ENCODE measurements at places on chromosomes 7 and 10.

DNA sequence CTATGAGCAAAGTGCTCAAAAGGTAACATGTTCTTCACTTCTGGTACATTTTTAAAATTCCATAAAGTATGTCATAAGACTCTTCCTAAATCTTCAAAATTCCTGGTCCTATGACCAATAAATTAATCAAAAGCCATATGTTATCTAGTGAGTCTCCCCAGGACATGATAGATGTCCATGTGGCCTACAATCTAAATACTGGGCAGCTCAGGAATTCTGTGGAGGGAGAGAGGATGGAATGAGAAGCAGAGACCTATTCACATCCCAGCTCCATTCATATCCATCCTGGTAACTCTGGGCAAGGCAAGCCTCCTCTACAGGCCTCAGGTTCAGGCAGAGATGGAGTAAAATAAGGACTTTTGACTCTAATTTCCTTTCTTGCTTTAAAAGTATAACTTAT, 224.8 kb downstream of the MTERF1 start:
- no peak for DNase-seq

DNA sequence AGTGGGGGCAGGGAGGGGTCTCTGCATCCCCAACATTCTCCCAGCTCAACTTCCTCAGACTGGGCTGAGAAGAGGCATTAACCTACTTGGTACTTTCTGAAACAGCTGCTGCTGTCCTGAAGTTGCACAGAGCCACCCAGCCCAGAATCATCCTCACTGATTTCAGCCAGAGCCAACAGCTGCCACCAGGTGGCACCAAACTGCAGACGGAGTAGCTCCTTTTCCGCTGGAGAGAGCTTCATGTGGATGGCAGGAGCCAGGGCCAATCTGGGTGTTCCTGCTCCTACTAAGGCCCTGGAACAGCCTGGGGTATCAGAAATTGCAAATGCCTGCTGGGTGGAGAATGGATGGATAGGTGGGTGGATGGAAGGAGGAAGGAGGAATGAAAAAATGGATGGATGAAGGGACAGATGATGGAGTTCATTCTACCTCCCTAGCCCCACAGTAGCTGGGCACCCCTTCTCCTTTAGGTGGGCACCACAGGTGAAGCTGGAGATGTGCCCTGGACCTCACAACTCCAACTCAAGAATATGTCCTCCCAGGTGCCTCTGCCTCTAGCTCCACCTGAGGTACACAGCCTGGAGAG, 11.8 kb upstream of the DRGX start:
- DNase-seq = peak; percentile 66

DNA sequence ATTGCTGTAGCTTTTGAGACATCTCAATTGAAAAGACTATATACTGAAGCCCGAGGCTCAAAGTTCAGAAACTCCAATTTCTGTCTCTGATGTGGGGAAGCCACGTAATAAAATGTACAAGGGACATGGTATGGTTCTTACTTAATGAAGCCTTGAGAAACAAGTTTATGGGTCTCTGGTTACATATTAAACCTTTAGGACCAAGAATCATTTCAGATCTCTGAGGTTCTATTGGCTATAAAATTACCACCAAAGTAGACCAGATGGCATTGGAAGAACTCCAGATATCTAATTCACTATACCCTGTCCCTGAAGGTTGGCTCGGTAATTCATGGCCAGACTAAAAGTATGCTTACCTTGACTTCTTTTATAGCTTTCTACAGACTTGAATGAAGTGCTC, 23.7 kb downstream of the STAMBPL1 start:
- DNase-seq = no peak

DNA sequence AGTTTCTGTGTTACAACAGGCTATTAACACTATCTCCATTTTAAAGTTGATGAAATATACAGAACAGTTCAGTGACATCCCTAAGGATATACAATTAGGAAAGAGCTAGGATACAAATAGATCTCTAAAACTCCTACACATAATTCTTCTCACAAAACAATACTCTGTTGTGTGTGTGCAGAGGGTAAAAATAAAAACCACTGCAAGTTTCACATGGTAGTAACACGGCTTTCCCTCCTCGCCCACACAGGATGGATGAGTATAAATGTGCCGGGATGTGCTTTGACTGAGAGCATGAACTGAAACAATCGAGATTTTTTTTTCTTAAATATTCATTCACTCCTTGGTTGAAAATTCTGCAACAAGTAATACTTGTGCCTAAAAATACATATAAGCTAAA, 131.5 kb upstream of the C1QL3 start:
- no peak for DNase-seq

DNA sequence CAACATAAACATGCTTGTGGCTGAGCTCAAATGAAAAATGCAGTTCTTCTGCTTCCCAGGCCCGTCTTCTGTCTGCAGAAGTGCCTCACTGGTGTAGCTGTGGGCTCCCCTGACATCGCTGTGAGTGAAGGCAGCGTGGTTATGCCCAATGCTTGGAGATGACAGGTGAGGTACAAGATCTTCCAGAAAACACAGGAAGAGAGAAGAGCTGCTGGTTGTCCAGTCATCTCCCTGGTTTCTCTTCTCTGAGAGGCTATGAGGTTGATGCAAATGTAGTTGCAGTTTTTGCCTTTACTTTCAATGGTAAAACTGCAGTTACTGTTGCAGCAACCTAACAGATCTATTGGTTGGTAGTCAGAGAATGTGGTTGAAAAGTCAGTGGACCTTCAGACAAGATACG, 223.6 kb downstream of the GATA3 start:
- DNase-seq = no peak

All from activated naive CD8-positive, alpha-beta T cell treated with anti-CD3 and anti-CD28 coated beads for 36 hours (primary cell).